Activated T-helper 1 cell treated with anti-CD3 and anti-CD28 coated beads, Interleukin-2, amount 50 U/mL, for 16 hours (primary cell): ENCODE measurements at places on chromosomes 2 and 18.

- no peak for DNase-seq
Measured at GRCh38 chr18:8623549-8624106, 14.4 kb downstream of the RAB12 start.

GRCh38 chr2:187855689-187856088, 301.5 kb upstream of the TFPI start:
- no peak for DNase-seq

GRCh38 chr2:241081643-241082340, 20.3 kb downstream of the MTERF4 start:
- no peak for DNase-seq

DNA sequence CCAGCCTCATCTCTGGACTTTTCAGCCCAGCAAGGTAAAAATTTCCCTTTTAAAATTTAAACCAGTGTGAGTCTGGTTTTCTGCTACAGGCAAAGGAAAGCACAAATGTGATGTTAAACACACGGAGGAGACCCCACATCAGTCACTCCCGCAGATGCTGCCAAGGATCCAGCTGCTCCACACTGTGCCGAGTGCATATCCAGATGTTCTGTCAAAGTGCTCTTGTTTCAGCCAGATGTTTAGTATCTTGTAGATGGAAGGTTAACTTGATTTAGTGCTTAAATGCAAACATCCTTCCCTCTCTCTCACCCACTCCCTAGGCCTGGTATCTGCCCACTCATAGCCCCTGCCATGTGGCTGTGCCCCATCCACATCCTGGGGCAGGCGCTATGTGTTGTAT, 15.8 kb upstream of the ATOH8 start:
- no peak for DNase-seq

DNA sequence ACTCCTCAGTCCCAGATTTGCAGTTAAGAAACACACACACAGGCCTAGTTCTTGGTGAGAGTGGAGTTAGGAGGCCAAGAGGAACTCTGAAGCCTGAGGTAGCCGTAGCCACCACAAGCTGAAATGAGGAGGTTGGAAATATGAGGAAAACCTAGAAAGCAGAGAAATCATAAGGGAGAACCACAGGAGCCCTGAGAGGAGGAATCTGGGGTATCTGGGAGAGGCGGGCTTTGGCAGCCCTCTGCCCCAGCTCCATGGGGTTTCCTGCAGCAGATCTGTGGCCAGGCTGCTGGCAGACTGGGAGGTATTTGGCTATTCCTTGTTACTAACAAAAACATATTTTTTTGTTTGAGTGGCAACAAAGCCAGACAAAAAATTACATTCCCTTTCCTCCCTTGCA, 11.0 kb downstream of the SOX11 start:
- no peak for DNase-seq

DNA sequence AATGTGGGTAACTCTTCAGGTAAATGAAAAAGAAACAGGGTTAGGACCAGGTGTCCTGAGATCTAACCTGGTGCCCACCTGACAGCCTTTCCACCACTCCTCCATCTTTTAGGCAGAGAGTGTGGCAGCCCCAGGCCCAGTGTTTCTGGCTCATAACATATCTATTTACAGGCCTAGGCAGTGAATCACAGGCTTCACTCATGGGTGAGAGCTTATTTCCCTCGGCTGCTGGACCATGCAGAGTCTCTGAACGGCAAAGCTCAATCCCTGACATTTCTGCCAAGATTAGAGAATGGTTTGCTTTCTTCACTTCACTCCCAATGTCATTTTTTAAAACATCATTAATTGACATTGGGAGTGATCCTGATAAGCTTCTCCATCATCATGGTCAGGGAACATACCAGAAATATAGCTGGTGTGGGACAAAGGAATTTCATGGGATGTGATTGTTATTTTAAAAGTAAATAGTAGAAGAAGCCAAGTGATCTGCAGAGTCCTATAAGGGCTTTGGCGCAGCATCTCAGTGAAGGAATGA, 323.9 kb downstream of the SETBP1 start:
- no peak for DNase-seq

DNA sequence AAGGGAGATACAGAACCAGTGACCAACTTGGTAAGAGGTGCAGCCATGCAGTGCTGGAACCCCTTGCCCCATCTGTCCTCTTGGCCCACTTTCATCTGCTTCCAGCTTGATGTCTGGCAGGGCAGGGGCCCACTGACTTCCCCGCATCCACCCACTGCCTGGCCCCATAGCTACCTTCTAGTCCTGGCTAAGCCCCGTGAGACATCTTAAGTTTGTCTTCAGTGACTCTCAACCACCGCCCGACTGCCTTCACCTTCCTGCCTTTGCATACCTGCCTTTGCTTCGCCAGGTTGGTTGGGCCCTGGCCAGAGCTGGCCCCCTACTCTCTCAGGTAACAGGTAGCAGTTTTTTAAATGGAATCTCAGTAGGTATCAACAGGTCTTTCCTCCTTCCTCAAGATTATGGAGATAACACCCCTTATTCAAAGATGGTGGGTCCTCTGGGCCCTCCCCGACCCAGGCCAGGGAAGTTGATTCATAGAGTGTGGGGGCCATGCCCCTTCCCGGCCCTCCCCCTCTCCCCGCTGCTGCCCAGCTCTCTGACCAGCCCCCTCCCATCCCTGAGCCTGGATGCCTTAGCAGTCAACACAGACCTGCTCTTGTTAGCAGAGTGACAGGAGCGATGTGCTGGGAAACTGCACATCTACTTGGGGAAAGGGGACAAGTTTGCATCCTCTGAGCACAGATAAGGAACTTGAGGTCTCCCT, 2.8 kb downstream of the ARID5A start:
- no peak for DNase-seq

DNA sequence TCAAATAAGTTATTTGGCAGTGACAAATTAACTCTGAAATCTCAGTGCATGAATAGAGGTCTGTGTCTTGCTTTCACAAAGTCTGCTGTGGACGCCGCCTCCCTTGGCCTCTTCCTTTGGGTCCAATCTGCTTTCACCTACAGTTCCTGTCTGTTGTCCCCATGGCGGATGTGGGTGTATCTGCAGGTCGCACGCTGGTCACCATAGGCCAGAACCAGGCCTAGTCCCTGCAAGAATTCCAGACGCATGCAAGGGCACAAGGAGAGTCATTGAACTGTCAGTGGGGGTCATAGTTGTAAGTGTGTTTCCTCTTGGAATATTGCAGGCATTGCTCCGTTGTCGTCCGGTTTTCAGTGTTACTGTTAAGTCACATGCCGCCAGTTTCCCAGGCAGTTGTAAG, 7.4 kb downstream of the SOCS6 start:
- no peak for DNase-seq

DNA sequence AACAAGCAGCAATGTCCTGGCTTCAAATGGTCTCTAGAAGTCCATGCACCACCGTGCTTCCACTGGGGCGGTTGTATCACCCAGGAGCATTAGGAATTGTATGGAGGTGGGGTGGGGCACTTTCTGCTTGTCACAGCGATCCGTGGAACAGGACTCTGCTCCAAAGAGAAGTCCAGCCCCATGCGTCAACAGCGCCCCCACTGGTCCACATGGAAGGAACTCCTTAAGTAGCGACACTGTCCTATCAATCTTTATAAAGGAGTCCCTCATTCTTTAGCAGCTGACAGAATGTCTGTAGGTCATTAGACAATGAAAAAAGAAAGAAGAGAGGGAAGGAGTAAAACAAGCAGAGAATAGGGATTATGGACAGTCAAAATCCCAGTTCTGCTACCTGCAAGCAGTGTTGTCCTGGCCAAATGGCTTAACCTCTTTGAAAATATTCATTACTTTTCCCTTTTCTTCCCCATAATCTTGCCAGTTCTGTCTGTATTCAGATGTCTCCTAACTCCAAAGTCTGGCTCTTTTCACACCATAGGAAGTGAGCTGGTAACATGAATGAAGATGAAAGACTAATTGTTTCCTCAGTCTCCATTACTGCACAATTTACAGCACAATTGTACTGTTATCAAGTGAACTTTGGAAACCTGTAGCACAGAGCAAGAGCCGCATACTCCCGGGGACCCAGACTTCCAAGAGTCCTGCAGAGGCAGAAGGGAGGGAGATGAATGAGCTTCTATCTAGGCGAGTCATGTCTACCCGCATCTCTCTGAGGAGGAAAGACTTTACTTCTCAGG, 9.9 kb downstream of the NFE2L2 start:
- DNase-seq, result no peak

DNA sequence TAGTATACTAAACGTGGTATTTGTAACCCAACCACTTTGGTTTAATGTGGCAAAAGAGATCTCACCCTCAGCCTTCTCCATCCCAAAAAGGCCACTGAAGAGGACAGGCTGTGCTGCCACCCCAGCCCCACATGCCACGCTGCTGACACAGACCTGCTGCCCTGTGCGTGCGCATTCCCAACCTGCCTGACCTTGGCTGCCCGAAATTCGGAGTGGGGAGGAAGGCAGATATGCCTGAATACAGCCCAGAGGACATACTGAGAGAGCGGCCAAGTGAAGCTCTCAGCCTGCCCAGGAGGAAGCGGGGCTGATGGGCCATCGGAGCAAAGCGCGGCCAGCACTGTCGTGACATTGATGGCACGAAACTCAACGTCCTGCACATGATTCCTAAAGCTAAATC, 70.0 kb downstream of the HDAC4 start:
- DNase-seq, result no peak

DNA sequence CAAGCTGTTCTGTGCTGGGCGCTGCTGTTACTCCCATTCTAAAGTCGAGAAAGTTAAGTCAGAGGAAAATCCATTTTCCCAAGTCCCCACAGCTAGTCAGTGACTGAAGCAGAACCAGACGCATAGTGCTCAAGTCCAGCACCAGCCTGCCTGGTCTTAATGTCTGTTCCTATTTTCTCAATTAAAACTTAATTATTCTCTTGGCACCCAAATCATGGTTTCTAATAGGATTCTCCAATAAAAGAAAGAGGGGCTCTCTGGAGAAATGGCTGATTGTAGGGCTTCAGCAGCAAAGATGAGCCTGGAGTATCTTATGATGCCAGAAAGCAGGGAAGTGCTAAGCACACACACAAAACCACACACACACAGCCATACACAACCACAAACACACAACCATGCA, 531.0 kb upstream of the SALL3 start:
- DNase-seq, result no peak

DNA sequence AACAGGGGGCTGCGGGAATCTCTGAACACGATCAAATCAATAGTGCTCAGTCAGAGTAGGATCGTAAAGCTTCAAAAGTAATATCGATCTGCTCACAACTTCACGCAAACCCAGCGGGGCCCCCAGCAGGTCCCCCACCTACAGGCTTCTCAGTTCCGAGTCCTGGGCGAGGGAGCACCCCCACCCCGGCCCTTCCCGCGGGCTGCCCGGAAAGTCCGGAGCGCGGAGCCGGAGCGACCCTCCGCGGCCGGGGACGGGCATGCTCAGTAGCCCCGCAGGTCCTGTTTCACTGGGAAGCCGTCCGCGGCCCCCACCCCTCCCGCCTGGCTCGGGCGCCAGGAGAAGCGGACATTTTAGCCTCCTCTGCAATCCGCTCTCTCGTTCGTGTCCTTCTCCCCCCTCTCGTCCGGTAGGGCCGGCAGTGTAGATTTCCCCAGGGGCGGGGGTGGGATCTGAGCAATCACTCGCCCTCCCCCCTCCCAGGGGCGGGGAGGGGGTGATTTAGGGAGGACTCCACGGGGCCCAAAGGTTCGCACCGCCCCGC, 3.3 kb upstream of the SPRED2 start:
- no peak for DNase-seq

DNA sequence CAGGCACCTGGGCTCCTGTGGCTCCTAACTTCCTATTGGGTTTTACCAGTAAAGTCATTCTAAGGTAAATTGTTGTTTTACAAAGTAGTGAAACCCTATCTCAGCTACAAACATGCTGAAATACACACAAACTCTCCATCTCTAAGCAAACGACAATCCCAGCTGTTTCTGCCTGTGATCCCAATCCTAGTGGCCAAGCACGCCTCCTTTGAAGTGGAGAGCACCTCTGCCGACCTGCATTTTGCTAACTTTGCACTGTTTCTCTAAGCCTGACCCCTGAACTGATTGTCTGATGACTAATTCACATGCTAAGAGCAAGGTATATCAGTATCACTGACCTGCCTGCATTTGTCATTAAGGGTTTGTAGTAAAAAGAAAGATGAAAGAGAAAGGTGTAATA, 124.3 kb downstream of the PAX3 start:
- no peak for DNase-seq

DNA sequence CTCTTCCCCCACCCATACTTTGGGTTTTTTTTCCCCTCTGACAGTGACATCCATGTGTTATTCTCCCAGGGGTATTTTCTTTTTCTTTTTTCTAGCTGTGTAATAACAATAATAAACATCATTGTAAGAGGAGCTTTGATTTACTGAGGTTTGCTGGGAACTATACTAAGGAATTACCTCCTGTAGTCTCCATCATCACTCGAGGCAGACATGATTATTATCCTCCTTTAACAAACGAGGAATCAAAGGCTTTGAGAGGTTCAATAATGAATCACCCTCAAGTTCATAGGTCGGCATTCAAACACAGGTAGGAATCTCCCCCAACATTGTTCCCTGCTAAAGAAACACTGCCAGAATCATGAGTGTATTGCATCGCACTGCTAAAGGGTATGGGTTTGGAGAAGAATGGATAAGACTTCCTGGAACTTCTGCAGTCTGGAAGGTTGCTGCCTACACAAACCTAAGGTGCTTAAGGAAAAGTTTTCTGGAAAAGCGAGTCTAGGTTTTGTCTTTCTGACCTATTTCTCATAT, 260.2 kb upstream of the SESTD1 start:
- DNase-seq, result no peak

DNA sequence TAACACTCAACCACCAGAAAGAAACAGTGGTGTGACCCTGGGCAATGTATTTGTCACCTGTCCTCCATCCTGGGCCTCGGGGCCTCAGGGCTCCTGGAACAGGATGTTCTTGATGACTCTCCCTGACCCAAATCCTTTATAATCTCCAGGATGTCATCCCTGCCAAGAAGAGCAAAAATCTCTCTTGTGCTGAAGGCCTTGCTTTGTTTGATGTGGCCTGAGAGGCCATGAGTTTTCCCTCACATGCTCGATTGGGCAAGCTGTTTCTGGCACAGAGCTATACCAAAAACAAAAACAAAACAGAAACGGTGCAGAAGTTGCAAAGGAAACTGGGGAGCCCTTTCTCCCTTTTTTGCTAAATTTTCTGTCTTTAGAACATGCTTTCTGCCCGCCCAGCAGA, 35.7 kb upstream of the ST3GAL5 start:
- DNase-seq, result no peak

GRCh38 chr2:16653799-16654198, 11.8 kb downstream of the CYRIA start:
- DNase-seq, result no peak
